Myocyte (in vitro differentiated cells): ENCODE measurements at places on chromosomes 11 and 22.

DNA sequence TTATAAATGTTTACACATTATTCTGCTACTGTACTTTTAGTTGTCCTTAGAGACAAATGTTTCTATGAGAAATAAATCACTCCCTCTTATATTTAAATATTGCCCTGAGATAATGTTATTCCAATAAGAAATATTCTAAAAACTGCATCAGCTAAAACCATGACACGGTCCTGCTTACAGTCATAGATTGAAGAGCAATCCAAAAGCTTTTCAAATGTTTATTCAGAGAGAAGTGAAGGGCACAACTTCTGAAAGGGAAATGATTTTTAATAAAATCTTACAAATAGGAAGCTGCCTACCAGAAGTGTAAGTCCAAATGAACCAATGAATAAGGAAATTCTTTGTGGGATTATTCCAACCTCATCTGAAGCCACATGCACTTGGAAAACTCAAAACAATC lies 49.2 kb downstream of the STK33 start:
- DNase-seq, result no peak

DNA sequence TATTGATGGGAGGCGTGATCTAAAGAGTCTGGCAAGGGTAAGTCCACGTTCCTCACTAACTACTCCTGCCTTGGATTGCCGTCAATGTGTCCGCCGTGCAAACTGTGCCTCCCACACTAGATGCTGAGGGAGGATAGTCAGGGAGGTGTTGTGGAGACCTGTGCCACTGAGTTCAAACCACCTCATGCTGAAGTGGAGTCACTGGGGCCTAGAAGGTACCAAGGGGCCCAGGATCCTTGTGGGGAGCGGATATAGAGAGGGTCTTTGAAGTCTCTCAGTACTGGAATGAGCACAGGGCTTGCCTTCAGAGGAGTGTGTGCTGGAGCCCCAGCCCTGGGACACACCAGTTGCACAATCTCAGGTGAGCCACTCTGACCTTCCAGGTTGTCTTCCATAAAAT lies 27.1 kb upstream of the TMPRSS4 start:
- no peak for DNase-seq

- DNase-seq, result no peak
These were observed 235.4 kb upstream of the SESN3 start for GRCh38 chr11:95466416-95466815.

DNA sequence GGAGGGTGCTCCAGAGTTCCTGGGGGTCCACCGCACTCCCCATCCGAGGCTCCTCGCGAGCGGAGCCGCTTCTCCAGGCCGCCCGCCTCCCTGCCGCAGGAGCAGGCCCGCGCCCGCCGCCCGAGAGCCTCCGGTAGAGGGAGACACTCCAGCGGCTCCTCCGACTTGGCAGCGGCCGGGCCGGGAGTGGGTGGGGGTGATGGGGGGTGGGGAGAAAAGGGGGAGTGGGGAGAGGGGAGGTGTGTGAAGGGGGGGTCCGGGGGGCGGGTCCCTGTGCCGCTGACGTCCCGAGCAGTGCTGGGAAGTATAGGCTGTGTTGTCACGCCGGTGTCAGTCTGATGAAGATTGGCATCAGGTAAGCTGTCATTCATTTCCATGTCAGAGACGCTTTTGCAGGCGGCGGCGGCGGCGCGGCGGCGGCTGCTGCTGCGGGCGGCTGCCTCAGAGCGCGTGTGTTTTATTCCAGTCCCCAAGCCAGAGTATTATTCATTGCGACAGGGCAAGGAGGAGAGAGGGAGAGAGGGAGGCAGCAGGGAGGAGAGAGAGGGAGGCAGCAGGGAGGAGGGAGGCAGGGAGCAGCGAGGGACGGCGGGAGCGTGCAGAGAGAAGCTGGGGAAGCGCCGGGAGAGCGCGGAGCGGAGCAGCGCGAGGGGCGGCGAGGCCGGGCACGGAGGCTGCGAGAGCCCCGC lies at the start of gene PKNOX2:
Gene PKNOX2, plus strand, starts transcription at position 330 of the 689 bp plus-strand sequence. CDS start 186,555 bp downstream, outside the sequence.
- peak; percentile 86 for DNase-seq

GRCh38 chr22:20089977-20090729 lies 10.1 kb downstream of the DGCR8 start:
- DNase-seq, result peak; percentile 56
